ENCODE measurements at places on chromosomes 13 and 19. TPM values are rescaled to one million over a fixed set of nuclear protein-coding genes. Genes with fewer than 3 reads are reported as not detected.

The ZNF708 gene
- 4.5 TPM for total RNA-seq

The ZNF480 gene
- 9.8 TPM for total RNA-seq

The GPX4 gene
- total RNA-seq: 243 TPM

The TUBB4A gene
- 0.60 TPM for total RNA-seq

The TJP3 gene
- total RNA-seq: not detected

The CEACAM3 gene
- total RNA-seq: not detected

Data from HT1080 (cell line).